Left ventricle myocardium inferior (tissue), 1 donor: ENCODE measurements at places on chromosomes 1 and 21. TPM values are rescaled to one million over a fixed set of nuclear protein-coding genes. Genes with fewer than 3 reads are reported as not detected.

DNA sequence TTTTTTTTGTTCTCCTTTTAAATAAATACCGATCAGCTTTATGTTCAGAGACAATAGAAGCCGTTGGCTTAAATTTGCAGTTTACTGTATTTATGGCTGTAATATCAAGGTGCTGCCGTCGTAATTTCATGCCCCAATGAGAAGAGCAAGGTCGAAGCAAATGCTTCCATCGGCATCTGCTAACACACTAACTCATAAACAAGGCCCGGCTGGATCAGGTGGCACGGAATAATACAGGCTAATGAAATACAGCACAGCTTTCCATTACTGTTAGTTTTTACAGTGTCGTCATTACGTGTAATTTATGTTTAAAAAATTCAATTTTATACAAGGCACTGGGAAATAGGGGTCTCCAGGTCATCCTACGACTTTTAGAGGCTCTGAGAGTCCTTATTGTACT, 119.0 kb downstream of the PEX14 start:
- H3K27me3 ChIP-seq, result no peaks in the 10 kb centered on the region
- H3K27ac ChIP-seq, result peak overlapping the region; percentile 41
- H3K4me1 ChIP-seq, result peaks cover 63% of the 10 kb centered on the region

BCAN gene
- total RNA-seq, result 0.05 TPM

- no peak for DNase-seq
- H3K4me1 ChIP-seq, result no peaks in the 10 kb centered on the region
- no peak overlapping the region for H3K4me3 ChIP-seq
- no peaks in the 10 kb centered on the region for H3K27me3 ChIP-seq
- H3K27ac ChIP-seq, result no peak overlapping the region
- peaks cover 42% of the 10 kb centered on the region for H3K36me3 ChIP-seq
Measured at GRCh38 chr1:160360227-160360695, 6.6 kb upstream of the NHLH1 start.

- no peaks in the 10 kb centered on the region for H3K36me3 ChIP-seq
- no peaks in the 10 kb centered on the region for H3K4me1 ChIP-seq
- H3K27ac ChIP-seq, result no peak overlapping the region
- no peaks in the 10 kb centered on the region for H3K27me3 ChIP-seq
- H3K4me3 ChIP-seq, result no peak overlapping the region
Measured at GRCh38 chr1:167905182-167905581, 8.8 kb downstream of the ADCY10 start.

DNA sequence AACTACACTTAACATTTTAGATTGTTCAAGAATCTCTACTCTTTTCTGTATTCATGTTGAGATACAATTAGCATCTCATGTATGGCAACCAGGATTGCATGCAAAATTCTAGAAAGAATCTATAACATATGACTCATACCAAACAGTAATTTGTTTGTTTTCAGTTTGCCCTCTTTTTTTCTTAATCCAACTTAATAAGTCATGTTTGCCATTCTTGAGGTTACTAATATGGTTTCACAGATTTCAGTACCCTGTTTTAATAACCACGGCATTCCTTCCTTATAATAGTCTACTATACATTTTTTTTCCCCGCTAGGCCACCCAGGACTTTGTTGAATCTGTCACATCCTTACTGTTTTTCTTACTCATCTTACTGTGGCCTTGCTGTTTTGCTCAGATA, 140.8 kb downstream of the FMN2 start:
- peaks cover 14% of the 10 kb centered on the region for H3K27me3 ChIP-seq
- no peak for DNase-seq
- H3K36me3 ChIP-seq, result no peaks in the 10 kb centered on the region
- no peak overlapping the region for H3K4me3 ChIP-seq
- no peak overlapping the region for H3K27ac ChIP-seq

MASP2 gene
- not detected for total RNA-seq

GRCh38 chr1:168509875-168510791, 33.7 kb downstream of the XCL2 start:
- no peaks in the 10 kb centered on the region for H3K27me3 ChIP-seq
- no peak overlapping the region for H3K4me3 ChIP-seq
- no peaks in the 10 kb centered on the region for H3K36me3 ChIP-seq
- DNase-seq, result no peak

- no peak for DNase-seq
- H3K4me3 ChIP-seq, result no peak overlapping the region
- H3K27me3 ChIP-seq, result no peaks in the 10 kb centered on the region
- no peaks in the 10 kb centered on the region for H3K36me3 ChIP-seq
- H3K4me1 ChIP-seq, result no peaks in the 10 kb centered on the region
Measured at GRCh38 chr1:238177351-238177750, 286.6 kb upstream of the ZP4 start.

- H3K27ac ChIP-seq, result no peak overlapping the region
- peak; percentile 46 for DNase-seq
- peaks cover 13% of the 10 kb centered on the region for H3K36me3 ChIP-seq
- H3K4me3 ChIP-seq, result no peak overlapping the region
Measured at GRCh38 chr1:174974711-174975119, 25.0 kb upstream of the CACYBP start.

DNA sequence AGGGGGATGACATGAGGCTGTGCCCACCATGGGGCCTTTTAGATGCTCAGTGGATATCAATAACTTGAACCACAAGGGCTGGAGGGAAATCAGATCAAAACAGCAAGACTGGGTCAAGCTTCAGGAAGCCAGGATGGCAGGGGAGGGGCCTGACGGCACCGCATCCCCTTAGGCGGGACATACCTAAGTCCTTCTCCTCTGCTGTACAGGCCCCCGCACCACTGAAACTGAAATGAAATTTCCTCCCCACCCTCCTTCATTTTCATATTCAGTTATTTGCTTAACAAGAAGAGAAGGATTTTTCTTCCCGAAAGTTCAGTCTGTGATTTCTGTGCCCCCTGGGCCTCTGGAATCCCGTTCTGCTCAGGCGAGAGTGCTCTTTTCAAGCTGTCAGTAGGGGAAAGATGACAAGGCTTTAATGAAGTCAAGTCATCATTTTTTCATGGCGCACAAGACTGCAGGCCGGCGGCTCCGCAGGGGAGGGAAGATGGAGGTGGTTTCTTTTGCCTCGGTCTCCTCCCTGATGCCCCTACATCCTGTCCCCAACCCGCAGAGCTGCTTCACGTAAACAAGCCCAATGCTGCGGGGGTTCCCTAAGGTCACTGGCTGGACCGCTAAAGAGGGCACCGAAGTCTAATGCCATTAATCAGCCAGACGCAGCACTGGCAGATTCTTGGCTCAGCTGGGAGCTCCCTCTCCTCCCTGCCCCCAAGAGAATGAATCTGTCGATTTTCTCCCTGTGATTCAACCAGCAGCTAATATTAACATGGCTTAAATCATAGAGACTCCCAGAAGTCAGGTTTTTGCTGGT, 264.8 kb downstream of the C1orf94 start:
- H3K4me1 ChIP-seq, result no peaks in the 10 kb centered on the region
- no peak for DNase-seq
- H3K27me3 ChIP-seq, result peaks cover 71% of the 10 kb centered on the region

GNAT2 gene
- total RNA-seq, result not detected

- no peak for DNase-seq
- peaks cover 7% of the 10 kb centered on the region for H3K4me1 ChIP-seq
- H3K27me3 ChIP-seq, result no peaks in the 10 kb centered on the region
- no peak overlapping the region for H3K4me3 ChIP-seq
Measured at GRCh38 chr1:82492159-82492558, 691.4 kb downstream of the ADGRL2 start.

TLR5 gene
- 2.3 TPM for total RNA-seq

A3GALT2 gene
- not detected for total RNA-seq

- no peaks in the 10 kb centered on the region for H3K4me1 ChIP-seq
- no peak for DNase-seq
- H3K27me3 ChIP-seq, result no peaks in the 10 kb centered on the region
- no peak overlapping the region for H3K4me3 ChIP-seq
- H3K36me3 ChIP-seq, result no peaks in the 10 kb centered on the region
- H3K27ac ChIP-seq, result no peak overlapping the region
Measured at GRCh38 chr1:68798071-68798470, 301.2 kb upstream of the DEPDC1 start.

CFH gene
- 36.4 TPM for total RNA-seq

FMOD gene
- 11.2 TPM for total RNA-seq

- H3K27me3 ChIP-seq, result no peaks in the 10 kb centered on the region
- no peak overlapping the region for H3K4me3 ChIP-seq
- peaks cover 36% of the 10 kb centered on the region for H3K4me1 ChIP-seq
- DNase-seq, result no peak
- H3K27ac ChIP-seq, result no peak overlapping the region
- no peaks in the 10 kb centered on the region for H3K36me3 ChIP-seq
Measured at GRCh38 chr1:162165528-162165927, 96.0 kb downstream of the NOS1AP start.

DNA sequence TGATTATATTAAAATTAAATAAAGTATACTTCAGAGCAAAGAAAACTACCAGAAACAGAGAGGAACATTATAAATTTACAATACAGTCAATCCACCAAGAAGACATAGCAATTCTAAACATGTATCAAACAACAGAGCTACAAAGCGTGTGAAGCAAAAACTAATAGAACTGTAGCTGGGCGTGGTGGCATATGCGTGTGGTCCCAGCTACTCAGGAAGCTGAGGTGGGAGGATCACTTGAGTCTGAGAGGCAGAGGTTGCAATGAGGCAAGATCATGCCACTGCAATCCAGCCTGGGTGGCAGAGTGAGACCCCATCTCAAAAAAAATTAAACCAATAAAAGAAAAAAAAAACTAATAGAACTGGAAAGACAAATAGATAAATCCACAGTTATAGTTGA, 12.3 kb downstream of the CCDC185 start:
- no peaks in the 10 kb centered on the region for H3K4me1 ChIP-seq
- no peaks in the 10 kb centered on the region for H3K36me3 ChIP-seq
- no peak for DNase-seq
- no peak overlapping the region for H3K4me3 ChIP-seq

GRCh38 chr1:167501515-167502191, 16.7 kb downstream of the CD247 start:
- H3K27me3 ChIP-seq, result peaks cover 46% of the 10 kb centered on the region
- no peak overlapping the region for H3K4me3 ChIP-seq
- H3K4me1 ChIP-seq, result no peaks in the 10 kb centered on the region
- H3K36me3 ChIP-seq, result no peaks in the 10 kb centered on the region
- H3K27ac ChIP-seq, result no peak overlapping the region
- DNase-seq, result no peak

DNA sequence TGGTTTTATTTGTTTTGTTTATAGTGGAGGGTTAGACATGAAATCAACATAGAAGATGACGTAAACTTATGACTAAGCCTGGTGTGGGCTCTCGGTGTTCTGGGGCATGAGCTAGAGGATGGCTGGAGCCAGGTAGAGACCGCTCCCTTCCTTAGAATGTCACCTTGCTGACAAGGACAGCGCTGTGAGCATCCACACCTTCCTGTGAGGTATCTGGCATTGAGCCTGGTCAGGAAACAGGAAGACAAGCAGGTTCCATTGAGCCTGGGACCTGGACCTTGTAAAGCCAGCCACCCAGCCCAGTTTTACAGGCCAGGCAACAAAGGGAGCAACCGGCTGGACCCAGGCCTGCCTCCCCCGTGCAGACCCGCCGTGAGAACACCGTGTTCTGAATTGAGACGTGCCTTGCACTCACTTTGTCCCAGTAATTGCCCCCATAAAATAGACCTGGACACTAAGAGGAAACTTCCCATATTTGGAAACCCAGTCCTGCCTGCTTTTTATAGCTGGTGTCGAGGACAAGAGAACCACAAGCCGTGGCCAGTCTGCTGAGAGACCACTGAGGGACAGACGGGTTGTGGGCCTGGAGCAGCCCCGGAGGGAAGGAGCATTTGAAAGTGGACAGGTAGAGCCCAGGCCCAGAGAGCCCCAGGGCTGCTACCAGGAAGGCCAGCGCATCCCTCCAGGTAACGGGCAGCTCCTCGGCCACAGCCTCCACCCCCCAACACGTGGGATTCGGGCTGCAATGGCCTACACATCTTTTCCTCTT, 78.0 kb downstream of the PDE9A start:
- peaks cover 7% of the 10 kb centered on the region for H3K4me1 ChIP-seq
- no peak overlapping the region for H3K27ac ChIP-seq
- no peak overlapping the region for H3K4me3 ChIP-seq
- DNase-seq, result no peak

PLCH2 gene
- total RNA-seq, result 0.16 TPM

DNA sequence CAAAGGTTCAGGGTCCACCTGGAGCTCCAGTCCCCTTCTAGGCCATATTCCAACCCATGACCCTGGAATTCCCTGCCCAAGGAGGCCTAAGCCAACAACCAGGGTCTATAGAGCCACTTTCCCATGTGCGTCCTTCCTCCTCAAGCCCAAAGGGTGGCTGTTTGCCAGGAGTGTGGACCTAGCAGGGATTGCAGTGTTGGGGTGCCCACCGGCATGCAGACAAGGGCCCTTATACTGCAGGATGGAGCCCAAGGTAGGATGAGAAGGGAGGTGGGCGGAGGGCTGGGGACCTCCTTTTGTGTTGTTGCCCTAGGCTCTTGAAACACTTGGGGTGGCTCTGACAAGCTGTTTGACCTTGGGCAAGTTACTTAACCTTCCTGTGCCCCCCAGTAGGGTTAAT, 19.7 kb upstream of the ADGRB2 start:
- H3K4me1 ChIP-seq, result peaks cover 32% of the 10 kb centered on the region
- H3K4me3 ChIP-seq, result no peak overlapping the region
- no peak for DNase-seq
- no peak overlapping the region for H3K27ac ChIP-seq

CD48 gene
- total RNA-seq, result 1.3 TPM

DNA sequence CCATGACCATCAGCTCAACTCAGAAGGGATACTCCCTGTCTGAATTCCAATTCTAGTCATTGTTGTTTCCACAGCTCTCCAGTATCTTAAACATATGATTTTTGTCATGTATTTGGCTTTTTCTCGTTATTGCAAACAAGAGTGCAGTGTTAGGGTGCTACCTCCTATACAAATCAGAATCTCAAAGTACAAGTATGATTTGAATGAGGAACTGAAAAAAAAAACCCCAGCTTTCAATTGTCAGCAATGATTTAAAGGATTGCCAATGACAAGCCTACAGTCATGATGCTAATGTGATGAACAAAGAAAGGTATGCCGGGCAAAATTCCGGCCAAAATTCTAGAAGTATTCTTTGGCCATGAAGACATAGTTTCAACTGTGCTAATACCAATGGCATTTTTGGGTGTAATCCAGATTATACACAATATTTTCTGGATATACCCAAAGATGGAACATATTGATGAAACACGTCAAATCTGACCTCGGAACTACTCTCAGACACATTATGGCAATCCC, 14.9 kb downstream of the TMEM35B start:
- no peak for DNase-seq
- H3K27ac ChIP-seq, result no peak overlapping the region
- no peaks in the 10 kb centered on the region for H3K4me1 ChIP-seq
- no peaks in the 10 kb centered on the region for H3K36me3 ChIP-seq
- H3K4me3 ChIP-seq, result no peak overlapping the region

- H3K36me3 ChIP-seq, result no peaks in the 10 kb centered on the region
- no peak overlapping the region for H3K27ac ChIP-seq
- no peak for DNase-seq
- H3K27me3 ChIP-seq, result no peaks in the 10 kb centered on the region
Measured at GRCh38 chr1:151809985-151810556, 4.9 kb upstream of the LINGO4 start.
